ENCODE measurements at places on chromosomes 5 and 9.

- DNase-seq, result no peak
Measured at GRCh38 chr9:70053864-70054263, 10.2 kb downstream of the MAMDC2 start.

- no peak for DNase-seq
Measured at GRCh38 chr9:35666045-35666444, 1.1 kb upstream of the ARHGEF39 start.

DNA sequence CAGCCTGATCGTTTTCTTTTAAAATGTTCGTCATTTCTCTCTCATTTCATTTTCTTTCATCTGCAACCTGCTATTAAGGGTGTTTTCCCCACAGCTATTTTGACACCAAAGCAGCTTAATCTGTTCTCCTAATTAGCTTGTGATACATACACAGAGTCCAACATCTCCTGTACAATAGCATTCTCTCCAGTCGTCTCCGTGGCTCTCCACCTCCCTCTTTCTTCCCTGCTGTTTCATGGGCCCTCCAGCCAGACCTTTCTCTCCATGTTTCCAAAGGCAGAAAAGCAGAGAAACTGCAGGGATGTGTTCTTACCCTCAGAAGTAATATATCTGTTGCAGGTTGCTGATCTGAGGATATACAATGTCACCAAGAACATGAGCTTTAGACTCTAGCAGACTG, 88.8 kb upstream of the SPOCK1 start:
- no peak for DNase-seq

- DNase-seq, result no peak
Measured at GRCh38 chr5:181224390-181225229, 1.5 kb downstream of the TRIM41 start.

DNA sequence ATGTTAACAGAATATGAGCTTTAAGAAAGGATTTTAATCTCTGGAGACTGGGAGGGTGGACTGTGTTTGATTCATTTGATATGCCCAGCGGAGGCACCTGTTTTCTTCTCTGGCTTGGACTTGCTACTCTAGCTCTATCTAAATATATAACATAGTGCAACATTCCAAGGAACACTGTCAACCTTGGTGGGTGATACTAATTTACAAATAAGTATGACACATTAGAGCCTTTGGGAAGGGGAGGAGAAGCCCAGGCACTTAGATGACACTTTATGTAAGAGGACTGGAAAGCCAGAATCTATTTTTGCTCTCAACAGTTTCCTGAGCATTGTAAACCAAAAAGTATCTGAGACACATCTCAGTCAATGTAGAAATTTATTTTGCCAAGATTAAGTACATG, 83.4 kb upstream of the SHISAL2B start:
- DNase-seq, result no peak

- DNase-seq, result no peak
Measured at GRCh38 chr5:145141534-145141933, 693.6 kb downstream of the PRELID2 start.

DNA sequence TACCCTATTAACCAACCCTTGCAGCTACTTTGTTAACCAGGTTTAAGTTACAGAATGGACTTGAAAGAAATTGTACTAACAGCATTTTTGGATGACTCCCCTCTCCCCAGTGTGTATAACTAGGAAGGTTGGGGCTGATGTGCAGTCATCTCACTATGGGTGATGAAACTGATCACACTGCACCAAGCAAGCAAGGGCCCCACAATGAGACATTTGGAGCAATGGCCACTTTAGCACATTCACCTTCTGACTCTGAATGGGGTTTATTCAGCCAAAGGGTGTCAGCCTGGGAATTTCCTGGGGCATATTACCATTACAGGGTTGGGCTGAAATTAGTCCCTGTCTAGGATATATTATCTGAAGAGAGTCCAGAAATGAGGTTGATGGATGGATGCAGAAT, 18.7 kb upstream of the CYFIP2 start:
- DNase-seq, result no peak

GRCh38 chr9:35726931-35727330, 5.1 kb downstream of the TLN1 start:
- no peak for DNase-seq

- DNase-seq, result no peak
Measured at GRCh38 chr5:146719179-146719578, 159.4 kb downstream of the PPP2R2B start.

- DNase-seq, result peak; percentile 95
Measured at GRCh38 chr5:143921525-143922311, 109.8 kb downstream of the HMHB1 start.

DNA sequence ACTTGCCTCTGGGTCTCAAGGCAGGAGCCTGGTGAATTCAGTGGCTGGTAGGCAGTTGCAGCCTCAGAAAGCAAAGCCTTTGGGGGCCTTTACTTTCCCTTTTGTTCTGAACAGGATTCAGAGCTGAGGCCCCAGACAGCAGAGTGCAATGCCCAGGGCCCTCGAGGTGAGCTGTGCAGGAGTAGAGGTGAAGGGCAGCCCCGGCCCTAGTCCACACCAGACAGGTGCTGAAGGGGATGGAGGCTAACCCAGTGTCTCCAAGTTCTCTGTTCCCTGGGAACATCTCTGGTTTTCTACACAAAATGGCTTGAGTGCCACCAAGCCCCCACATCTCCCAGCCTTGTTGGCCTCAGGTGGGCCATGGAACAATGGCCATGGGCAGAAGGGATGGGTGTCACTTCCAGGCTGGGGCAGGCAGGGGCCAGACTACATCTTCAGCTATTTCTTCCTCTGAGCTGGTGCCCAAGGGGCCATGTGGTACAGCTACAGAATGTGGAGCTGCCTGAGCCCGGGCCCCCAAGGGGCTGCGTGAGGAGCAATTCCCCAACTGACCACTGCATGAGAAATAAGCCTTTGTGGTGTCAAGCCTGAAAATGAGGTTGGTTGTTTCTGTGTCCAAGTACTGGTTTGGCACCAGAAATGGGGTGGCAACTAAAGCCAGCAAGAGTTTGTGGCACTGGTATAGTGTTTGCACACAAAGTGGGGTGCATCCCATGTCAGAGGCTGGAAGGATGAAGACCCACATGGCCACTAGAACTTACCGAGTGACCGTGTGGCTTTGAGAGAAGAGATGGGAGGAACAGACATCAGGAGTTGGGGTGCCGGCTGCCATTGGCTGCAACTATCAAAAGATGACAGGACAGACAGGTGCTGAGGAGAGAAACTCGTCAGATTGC, 57.8 kb downstream of the BARX1 start:
- DNase-seq, result no peak

GRCh38 chr5:91219803-91220371, 163.2 kb downstream of the ARRDC3 start:
- DNase-seq, result no peak

GRCh38 chr5:71623221-71623794, 36.2 kb downstream of the MCCC2 start:
- DNase-seq, result no peak

DNA sequence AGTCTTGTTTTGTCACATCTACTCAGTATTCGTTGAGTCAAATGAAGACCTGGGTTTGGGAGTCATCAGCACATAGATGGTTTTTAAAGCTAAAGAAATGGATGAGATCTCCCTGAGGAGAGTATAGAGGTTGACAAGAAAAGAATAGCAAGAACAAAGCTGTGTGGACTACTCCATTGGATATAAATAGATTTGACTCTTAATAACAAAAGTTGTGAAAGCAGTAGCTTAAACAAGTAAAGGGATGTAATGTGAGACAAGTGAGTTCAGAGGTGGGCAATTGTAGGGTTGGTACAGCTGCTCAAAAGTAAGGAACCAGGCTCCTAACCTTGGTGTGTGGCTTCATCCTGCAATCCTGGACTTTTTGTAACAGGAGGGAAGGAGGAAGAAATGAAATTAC, 49.3 kb downstream of the CSNK1G3 start:
- no peak for DNase-seq

DNA sequence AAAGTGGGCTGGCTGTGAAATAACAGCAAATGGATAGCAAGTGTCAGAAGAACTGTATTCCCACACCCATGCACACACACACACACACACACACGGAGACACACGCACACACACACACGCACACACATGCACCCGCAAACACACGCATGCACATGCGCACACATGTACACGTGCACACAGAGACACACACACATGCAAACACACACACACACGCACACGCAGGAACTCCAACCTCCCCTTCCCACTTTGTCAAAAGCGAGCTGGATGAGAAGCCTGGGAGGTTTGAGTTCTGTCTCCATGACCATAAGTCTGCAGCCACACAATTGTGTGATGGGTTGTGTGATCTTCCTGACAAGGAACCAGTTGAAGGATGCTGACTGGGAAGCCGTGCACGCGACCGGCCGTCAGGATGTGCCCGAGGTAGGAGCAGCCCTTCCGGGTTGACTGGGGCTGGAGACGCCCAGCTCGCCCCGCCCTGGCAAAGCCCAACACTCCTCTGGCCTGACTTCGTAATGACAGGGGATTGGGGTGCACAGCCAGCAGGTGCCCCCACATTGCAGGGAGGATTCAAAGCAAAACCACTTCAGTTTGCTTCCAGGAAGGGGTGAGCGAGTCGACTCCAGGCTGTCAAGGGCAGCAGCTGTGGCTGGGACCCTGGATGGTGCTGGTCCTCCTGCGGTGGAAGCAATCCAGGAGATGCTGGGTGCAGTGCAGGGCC, 29.3 kb upstream of the NKD2 start:
- no peak for DNase-seq

- peak; percentile 97 for DNase-seq
Measured at GRCh38 chr9:132647355-132647754, 22.4 kb downstream of the DDX31 start.

GRCh38 chr9:97412626-97413385, 910 bp downstream of the TDRD7 start:
- DNase-seq, result no peak

- no peak for DNase-seq
Measured at GRCh38 chr5:123835421-123835820, 323.4 kb downstream of the CSNK1G3 start.

GRCh38 chr9:86456416-86456815, 102.2 kb upstream of the TUT7 start:
- no peak for DNase-seq

DNA sequence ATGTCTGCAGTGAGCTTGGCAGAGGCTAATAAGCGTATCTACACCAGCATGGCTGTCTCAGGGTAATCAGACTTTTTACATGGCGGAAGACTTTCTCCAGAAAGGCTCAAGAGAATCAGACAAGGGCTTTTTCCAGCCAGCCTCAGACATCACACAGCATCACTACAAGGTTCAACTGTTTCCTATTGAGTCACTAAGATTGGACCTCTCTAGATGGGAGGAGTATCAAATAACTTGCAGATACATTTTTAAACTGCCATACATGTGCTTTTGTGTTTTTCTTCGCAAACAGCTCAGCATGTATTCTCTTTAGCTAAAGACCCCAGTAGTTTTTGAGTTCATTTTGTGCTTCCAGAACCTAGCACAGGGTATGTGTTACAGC, 22.9 kb upstream of the PIK3R1 start:
- DNase-seq, result no peak

DNA sequence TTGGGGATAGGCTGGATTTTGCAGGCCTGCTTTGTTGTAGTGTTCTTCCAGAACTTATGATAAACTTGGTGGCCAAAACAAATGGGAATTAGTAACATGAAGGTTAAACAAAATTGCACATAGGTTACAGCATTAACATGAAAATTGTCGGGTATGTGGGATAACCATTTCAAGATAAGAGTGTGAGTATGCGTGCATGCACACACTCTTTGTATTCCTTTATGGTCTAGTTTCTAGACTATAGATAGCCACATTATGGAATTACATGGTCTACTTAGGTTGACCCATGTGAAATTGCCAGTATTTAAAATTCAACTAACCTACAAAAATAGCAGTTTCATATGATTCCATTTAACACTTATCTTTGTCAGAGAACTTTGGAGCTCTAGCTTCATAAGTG, 1.4 kb downstream of the HMGCR start:
- DNase-seq, result no peak

DNA sequence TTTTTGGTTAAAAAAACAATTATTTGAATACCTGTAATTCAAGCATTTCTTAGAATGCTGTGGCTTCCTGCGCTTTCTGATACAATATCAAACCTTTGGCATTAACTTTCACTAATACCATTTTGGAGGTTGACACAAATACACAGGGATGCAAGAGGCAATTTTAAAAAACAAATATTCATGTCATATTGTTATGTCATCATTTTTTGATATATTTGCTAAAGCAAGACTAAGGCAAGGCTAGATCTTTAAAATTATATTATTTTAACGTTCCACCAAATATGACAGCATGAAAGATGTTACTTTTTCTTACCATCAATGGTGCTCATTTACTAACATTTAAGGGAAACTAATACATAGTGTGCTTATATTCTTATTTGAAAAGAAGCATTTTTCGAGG, 93.4 kb upstream of the FSD1L start:
- no peak for DNase-seq

- DNase-seq, result peak; percentile 19
Measured at GRCh38 chr9:69078581-69078980, 43.0 kb downstream of the FXN start.

DNA sequence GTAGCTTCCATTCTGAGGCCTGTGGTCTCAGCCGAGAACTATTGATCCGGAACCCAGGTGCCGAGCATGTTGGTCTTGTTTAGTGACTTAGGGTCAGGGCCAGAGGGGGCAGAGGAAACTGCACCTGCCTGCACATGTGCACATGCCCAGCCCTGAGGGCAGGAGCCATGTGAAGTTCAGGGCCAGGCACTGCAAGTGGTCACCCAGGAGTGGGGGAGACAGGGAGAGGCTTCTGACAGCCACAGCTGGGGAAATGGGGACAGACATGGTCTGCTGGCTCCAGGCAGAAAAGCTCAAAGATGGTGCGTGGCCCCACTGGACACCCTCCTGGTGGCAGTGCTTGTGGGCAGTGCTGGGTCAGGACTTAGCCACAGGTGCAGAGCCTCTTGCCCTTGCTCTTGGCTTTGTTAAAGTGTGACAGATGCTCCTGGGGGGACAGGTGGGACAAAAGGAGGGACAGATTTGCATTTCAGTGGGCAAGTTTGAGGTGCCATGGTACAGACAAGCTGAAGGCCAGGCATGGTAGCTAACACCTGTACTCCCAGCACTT, 134.4 kb downstream of the CACNA1B start:
- no peak for DNase-seq

GRCh38 chr5:132510076-132510475, 19.5 kb upstream of the IRF1 start:
- peak; percentile 74 for DNase-seq

- DNase-seq, result peak; percentile 10
Measured at GRCh38 chr5:82639393-82640144, 361.4 kb upstream of the RPS23 start.

GRCh38 chr5:150637245-150638052, 3.0 kb upstream of the SYNPO start:
- no peak for DNase-seq
